CD4-positive, alpha-beta T cell treated with Interleukin-21 for 1 hour (primary cell): ENCODE measurements at places on chromosomes 7 and 10.

- no peak for DNase-seq
These were observed 20.5 kb downstream of the GSAP start for GRCh38 chr7:77395626-77396025.

DNA sequence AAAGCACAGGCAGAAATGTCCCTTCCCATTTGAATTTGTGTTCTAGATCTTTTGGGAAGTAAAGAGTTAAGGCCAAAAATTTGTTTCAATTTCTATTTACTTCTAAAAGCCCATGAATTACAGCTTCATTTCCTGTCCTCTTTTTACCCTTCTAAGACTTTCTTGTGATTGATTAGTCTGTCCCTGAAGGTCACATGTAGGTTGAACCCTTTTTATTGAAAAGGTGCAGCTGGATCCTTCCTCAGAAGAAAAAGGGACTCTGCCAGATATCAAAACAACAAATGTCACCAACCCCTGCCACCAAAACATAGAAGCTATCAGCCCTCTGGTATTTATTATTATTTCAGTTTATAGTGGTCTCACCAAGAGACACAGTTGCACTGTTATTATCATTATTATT, 424.9 kb upstream of the DPP6 start:
- DNase-seq: no peak

DNA sequence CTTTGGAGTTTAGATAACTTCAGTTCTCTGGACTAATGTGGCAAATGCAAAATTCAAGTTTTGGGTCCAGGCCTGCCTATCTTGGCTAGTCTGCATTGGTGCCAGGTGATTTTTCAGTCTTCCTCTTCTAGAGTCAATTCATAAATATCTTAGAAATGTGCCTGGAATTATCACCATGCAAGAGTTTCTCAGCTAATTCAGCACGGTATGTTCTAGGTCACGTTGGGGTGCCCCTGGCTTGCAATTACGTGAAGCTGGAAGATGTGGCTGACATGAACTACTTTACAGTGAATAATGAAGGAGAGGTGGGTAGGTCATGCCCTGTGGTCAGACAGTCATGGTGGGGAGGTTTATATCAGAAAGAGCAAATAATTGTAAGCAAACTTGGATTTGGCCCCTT, 25.0 kb downstream of the ZDHHC6 start:
- no peak for DNase-seq

DNA sequence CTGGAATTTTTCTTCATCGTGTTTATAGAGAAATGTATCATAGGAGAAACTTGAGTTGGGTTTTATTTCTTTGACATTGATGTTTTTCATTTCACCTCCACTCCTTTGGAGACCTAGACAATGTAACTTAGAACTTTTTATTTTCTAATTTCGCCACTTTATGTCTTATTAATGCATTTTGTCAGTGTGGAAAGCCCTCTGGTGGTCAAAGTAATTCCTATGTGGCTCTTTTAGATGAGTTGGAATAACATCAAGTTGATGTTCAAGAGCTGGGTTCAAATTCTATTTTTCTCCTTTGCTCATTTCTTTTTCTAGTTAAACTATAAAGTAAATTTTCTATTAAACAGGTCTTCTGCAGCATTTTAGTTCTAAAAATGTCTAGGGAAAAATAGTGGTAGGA, 478.6 kb downstream of the LRMDA start:
- DNase-seq: no peak

GRCh38 chr7:27533652-27534081, 129.0 kb downstream of the HIBADH start:
- DNase-seq: no peak

GRCh38 chr10:118339111-118339510, 3.0 kb downstream of the FAM204A start:
- no peak for DNase-seq

DNA sequence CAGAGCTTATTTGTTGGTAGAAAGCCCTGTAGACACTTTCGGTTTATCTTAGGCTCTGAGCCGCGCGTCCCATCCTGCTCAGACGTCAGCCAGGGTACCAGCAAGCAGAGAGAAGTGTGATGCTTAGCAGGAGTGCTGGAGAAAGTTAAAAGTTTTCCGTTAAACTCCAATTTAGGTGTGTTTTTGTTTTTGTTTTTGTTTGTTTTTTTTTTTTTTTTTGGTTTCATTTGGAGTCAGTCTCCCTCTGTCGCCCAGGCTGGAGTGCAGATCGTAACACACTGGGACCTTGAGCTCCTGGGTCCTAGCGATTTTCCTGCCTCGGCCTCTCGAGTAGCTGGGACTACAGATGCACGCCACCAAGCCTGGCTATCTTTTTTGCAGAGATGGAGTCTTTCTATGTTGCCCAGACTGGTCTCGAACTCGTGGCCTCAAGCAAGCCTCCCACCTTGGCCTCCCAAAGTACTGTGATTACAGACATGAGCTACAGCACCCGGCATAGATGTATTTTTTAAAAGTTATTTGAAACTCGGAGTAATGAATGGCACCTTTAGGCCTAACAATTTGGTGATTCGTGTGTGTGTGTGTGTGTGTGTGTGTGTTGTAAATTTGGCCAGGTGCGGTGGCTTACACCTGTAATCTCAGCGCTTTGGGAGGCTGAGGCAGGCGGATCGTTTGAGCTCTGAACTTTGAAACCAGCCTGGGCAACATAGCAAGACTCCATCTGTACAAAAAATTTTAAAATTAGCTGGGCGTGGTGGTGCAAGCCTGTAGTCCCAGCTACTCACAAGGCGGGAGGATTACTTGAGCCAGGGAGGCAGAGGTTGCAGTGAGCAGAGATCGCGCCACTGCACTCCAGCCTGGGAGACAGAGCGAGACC, 1.3 kb upstream of the HIP1 start:
- no peak for DNase-seq

DNA sequence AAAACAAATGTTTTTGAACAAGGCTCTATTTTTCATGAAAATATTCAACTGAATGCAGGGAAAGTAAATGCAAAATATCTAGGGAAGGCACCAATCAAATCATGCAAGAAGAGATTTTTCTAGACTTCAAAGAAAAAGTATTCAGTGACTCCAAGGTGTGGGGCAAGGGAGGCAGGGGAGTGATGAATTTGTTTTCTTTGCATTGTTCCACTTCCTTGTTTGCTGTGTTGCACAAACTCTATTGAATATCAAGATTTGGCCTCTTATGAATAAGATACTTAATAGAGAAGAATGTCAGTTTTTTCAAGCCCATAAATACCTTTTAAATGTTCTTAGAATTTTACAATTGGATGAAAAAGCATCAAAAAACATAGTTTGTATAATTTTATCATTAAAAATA, 26.4 kb downstream of the STEAP1 start:
- no peak for DNase-seq

DNA sequence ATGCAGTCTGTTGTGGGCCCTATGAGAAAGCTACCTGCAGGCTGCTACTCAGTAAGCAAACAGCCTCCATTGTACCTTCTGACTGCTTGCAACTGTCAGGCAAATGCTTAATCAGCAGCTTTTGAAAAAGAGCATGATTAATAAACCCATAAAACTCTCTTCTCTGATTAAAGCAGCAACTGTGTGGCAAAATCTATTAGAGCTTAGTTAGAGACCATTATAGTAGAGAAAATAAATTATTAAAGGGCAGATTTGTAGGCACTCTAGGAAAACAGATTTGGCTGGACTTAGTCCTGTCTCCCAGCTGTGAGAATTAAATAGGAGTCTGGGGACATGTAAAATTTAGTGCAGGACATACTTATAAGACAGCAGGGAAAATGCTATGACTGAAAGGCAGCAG, 132.5 kb upstream of the WNT16 start:
- no peak for DNase-seq

GRCh38 chr7:10973942-10974911, 555 bp downstream of the PHF14 start:
- DNase-seq: no peak

GRCh38 chr10:48932831-48933664, 6.6 kb downstream of the LRRC18 start:
- DNase-seq: no peak

GRCh38 chr10:112185959-112186358, 2.4 kb upstream of the GPAM start:
- DNase-seq: no peak

- no peak for DNase-seq
These were observed 1.6 kb upstream of the NRCAM start for GRCh38 chr7:108457871-108458270.

GRCh38 chr7:152476551-152476950, 40.7 kb upstream of the KMT2C start:
- DNase-seq: no peak

GRCh38 chr7:30761214-30762156, 9.6 kb downstream of the INMT start:
- no peak for DNase-seq

GRCh38 chr7:148014541-148014940, 576.0 kb upstream of the C7orf33 start:
- DNase-seq: no peak

DNA sequence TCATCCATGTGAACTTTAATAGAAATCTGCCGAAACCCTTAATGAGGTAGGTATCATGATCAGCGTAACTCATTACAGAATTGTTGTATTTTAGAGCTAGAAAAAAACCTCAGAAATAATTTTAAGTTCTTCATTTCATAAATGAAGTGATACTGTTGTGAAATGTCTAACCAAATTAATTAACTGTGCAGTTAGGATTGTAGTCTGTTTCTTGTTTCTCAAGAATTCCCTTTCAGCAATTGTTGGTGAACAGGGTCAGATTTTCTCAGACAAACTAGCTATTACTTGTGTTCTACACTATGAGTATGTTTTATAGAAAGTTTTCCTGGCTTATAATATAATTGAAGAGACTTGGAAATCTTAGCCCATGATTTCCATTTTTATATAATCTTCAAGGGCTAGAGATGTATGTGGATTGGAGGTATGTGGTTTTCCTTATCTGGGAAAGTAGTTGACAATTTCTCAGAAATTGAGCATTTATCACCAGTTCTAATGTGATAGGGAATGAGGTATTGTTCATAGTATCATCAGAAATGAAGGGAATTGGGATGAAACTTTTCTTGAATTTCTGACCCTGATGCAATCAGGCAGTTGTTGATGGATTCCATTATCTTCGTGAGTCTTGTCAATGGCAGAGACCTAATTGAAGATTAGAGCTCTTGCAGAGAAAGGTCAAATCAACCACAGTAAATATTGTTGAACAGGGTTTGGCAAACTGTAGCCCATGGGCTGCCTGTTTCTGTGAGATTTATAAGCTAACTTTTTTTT, 55.0 kb downstream of the ST7 start:
- no peak for DNase-seq

DNA sequence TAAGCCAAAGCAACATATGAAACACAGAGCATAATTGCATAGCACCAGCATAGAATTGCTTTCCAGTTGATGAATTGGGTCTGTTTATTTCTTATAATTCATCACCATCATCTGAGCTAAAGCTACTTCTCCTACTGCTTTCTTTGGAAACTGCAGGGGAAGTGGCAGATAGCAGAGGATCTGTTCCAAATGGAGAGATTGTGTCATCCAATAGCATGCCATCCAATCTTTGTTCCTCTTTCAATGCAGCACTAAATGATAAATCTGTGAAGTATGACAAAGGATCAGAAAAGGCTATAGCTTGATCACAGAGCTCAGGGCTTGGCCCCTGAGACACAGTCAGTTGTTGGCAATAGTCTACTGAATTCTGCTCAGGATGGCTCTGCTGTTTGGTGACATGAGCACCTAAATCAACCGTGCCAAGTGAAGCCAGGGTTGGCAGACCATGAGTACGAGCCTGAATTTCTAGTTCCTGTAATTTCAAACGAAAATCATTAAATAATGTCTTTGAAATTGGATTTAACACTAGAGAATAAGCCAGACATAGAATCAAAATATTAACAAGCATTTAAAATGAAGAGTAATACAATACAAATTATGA, 90.0 kb downstream of the TFEC start:
- DNase-seq: no peak

DNA sequence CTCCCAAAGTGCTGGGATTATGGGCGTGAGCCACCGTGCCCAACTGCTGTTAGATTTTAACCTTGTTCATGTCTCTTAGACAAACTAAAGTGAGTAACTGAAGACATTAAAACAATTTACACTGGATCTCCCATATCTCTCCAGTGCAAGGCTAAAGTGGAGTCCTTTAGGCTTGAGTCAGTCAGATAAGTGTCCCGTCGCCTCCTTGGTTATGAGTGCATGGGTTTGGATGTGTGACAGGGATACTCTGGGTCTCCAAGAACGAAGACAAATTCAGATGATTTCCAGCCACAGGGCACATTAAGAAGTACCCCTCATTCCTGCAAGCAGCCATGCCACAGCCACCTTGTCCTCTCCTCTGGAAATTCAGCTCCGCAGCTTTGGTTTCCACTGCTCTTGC, 66.1 kb upstream of the PDZD8 start:
- no peak for DNase-seq

DNA sequence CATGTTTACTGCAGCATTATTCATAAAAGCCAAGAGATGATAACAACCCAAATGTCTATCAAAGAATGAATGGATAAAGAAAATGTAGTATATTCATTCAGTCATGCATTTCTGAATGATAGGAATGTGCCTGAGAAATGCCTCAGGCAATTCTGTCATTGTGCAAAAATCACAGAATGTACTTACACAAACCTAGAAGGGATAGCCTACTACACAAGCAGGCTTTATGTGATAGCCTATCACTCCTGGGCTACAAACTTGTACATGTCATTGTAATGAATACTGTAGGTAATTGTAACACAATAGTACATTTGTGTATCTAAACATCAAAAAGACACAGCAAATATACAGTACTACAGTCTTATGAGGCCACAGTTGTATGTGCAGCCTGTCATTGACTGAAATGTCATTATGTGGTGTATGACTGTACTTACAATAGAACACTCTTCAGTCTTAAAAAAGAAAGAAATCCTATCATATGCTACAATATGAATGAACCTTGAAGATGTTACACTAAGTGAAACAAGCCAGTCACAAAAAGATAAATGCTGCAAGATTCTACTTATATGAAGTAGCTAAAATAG, 141.8 kb upstream of the GPR22 start:
- no peak for DNase-seq

GRCh38 chr7:3027005-3027845, 16.4 kb downstream of the CARD11 start:
- no peak for DNase-seq

- DNase-seq: no peak
These were observed 489.9 kb downstream of the NXPH1 start for GRCh38 chr7:8923164-8923806.

DNA sequence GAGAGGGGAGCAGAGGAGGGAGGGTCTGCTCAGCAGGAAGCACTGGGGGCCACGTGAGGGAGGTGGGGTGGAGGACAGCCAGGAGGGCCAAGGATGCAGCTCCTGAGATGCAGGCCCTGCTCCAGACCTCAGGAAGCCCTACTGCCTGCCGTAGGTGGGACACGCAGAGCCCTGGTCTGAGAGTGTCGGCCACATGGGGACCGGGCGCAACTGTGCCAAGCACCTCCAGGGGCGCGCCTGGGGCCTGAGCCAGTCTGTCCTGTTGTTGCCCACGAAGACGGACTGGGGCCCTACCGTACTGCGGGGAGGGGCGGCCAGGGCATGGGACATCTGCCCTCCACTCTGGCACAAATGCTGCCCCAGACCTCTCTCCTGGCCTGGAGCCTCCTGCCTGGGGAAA, 31.6 kb downstream of the YKT6 start:
- DNase-seq: no peak

DNA sequence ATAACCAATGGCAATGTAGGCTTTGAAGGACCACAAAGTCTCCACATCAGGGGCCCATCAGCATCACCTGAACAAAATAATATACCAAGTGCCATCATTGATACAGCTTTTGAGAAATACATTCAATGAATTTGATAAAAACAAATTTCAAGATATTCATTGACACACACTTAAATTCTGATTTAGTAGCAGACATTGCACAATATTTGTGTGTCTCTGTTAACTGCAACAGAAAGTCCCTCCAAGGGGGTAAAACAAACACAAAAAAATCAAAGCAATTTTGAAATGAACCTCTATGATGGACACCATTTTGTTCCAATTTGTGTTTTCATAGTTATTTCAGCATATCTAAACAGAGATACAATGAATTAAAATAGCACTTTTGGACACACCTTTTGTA, 86.8 kb upstream of the RSU1 start:
- no peak for DNase-seq
